Stimulated activated CD4-positive, alpha-beta T cell treated with anti-CD3 and anti-CD28 coated beads, Interleukin-4, amount 100 ng/mL, for 24 hours (primary cell): ENCODE measurements at places on chromosomes 1 and 21.

DNA sequence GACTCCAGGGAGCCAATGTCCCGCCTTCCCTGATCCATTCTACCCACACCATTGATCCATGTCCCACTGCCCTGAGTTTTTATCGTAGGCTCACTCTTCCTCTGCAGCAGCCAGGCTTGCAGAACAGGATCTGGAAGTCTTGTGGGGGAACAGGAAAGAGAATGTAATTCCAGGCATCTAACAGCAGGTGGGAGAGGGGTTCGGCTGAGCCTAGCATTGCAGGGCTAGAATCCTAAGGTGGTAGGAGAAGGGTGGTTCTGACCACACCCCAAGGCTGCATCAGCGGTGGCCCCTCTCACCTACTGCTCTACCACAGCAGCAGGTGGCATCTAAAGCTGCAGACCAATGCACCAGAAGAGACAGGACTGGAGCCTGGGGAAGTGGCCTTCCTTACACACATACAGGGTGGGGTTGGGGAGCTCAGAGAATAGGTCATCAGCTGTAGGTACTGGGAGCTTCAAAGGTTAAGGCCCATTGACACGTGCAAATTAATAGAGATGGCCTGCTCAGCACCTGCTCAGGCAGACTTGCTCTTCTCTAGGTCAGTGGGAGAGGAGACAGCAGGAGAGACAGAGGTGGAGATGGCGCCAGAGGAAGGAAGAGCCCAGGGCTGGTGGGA is 20.5 kb downstream of the KNCN start:
- no peak for DNase-seq

DNA sequence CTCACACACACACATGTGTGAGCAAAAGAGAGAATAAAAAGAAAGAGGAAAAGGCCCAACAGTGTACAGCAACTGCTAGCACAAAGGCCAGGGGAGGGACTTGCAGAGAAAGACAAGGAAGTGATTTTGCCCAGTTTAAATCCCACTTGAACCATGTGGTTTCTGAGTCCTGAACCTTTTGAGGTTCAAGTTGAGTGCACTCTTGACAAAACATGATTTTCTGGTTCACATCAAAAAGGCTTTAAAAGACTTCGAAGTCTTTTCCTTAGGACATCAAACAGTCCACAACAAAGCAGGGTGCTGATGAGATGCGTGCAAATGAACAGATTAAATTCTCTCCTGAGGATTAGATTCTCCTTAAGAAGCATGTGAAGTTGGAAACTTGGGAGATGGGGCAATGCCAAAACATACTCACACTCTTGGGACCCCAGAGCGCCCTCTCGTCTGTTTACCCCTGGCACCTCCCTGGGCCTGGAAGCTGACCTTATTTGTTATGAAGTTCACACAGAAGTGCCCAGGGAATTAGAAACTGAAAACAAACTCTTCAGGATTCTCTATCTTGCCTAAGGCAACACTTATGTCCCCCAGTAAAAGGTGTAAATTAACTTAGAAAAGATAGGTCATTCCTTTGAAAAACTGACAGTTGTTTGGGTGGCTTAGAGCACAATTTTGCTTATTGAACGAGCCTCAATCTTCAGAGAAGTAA is 31.5 kb downstream of the RNF220 start:
- DNase-seq = no peak

DNA sequence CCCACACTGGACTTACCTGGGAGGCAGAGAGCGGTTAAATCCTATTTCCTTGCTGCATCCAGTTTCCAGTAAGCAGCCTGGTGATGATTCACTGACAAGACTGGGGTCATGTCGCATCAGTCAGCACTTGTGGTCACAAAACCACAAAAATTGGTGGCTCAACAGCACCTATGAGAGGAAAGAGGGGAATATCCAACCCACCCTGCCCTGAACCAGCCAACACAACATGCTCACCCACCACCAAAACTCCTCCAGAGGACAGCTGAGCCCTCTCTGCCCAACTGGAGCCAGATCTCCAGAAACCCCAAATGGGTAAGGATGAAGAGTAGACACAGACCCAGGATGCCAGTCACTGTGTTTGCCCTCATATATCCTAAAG is 64.0 kb downstream of the CD46 start:
- DNase-seq = peak; percentile 58

DNA sequence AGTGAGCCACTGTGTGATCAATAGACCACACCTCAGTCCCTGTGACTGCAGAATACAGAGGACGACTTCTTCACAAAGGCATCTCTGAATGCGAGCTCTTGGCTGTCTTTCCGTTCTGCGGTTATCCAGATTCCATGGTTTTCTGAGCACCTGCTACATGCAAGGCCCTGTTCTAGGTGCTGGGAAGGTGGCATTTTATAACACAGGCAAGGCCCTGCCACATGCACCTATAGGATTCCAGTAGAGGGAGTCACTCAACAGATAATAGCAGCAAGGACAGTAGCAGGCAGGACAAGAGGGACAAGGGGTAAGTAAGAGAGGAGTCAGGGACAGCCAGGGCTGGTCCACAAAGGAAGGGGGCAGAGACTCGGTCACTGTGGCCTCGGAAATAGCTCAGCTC is 9.0 kb downstream of the URB1 start:
- no peak for DNase-seq

DNA sequence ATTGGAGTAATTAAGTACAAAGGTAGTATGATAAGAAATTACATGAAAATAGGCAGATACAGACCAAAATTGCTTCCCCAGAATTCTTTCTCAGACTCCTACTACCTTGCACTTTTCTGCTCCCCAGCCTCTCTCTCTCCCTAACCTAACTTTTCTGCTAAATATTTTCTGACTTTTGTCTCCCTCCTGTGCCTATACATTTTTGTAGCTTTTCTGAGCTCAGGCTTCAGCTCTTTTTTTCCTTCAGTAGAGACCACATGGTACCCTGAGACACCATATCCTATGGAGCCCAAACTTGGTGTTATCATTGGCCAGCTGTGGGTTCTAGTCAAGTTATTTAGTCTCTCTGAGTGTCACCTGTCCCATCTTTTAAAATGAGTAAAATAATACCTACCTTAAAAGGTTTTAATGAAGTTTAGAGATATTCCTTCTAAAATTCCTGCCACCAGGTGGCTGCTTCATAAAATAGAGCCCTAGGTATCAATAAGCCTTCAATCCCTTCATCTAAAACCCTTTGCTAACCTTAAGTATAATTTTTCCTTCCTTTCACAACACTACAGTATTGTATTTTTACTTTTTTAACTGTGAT is 237.6 kb upstream of the DUSP10 start:
- DNase-seq = no peak

- no peak for DNase-seq
Observed at GRCh38 chr1:27504588-27505419, 14.8 kb upstream of the WASF2 start.

- DNase-seq = no peak
Observed at GRCh38 chr1:211729238-211729637, 53.8 kb upstream of the NEK2 start.

GRCh38 chr1:203636291-203636690 is 9.7 kb downstream of the ATP2B4 start:
- no peak for DNase-seq

- no peak for DNase-seq
Observed at GRCh38 chr1:210360852-210361477, 32.3 kb downstream of the HHAT start.

GRCh38 chr1:188599313-188599712 is 1770.6 kb downstream of the PLA2G4A start:
- no peak for DNase-seq

DNA sequence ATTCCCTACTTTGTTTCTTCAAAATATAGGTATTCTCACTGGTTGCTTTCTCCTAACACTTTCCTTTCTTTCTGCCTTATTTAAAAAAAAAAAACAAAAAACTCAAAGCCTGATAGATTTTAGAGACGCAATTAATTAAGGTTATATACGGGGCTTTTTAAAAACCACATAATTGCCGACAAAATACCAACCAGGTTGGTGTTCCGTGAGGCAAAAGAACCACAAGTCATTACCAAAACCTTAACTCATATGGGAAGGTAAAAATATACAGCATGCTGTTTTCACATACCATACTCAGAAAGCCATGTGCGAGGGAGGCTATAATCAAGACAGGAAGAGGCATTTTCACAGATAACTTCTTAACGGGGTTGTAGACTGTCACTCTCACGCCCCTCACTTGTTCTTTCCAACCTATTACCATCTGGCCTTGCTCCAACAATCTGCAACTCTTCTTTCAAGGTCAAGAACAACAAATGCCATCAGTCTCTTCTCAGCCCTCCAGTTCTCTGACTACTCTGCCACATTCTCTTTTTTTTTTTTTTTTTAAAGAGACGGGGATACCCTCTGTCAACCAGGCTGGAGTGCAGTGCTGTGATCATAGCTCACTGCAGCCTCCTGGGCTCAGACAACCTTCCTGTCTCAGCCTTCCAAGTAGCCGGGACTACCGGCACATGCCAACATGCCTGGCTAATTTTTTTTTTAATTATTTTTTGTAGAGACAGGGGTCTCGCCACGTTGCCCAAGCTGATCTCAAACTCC is 102.6 kb downstream of the APP start:
- DNase-seq = no peak

- DNase-seq = no peak
Observed at GRCh38 chr1:205536759-205537361, 32.4 kb downstream of the CDK18 start.

DNA sequence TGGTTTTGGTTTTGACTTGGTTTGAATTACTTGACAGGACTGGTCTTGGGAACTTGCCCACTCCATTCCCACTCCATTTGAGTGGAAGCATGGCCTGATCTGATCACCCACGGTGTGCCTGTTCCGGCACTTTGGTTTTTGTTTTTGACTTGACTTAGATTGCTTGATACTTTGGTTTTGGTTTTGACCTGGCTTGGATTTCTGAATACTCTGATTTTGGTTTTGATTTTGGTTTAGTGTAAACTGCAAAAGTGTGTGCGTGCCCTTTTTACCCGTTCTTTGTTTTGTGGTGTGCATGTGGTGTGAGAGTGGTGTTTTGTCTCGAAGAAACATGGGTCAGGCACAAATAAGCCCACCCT is 50.0 kb downstream of the ADCY10 start:
- DNase-seq = no peak

DNA sequence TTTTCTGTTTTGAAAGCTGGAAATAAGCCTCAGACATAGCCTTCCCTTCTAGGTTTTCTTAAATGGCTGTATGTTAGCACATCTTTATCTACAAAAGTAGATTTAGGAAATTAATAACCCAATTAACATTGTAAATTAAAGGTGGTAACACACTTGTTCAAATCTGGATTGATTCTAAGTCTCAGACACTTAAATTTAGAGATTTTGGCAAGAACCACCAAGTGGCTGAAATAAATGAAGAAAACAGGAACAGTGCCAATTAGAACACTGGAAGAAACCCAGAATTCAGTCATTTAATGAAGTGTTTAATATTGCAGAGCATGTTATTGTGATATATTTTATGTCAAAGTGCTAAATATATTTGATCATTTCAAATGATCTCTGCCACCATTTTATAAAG is 628.2 kb downstream of the USP25 start:
- no peak for DNase-seq

DNA sequence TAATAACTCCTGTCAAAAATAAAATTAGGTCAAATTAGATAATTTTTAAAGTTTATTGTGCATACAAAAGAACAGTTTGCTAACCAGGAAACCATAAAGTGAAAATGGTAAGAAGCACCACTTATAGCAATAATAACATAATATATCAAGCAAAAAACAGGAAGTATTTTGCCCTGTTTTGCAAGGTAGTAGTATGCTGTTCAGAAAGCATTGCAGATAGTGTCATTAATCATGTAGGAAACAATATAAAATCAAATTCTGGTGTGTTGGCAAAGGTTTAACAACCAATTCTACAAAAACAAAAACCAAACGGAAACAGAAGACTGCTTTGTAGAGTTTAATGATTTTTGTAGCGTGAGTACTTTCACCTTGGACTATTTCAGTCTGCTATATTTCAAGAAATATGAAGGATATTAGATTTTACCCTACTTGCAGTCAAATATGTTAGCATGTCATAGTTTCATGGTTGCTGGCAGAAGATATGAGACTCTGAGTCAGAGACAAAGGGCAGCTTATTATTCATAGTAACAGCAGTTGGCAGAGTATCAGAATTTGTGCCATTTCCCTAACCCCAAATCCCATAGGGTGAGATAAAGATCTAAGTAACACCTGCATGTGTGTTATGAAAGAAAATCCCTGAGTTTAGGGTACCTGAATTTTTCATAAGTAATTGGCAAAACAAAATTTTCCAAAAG is 729.0 kb upstream of the BRINP3 start:
- no peak for DNase-seq
